ENCODE measurements at places on chromosomes 5 and 9. TPM values are rescaled to one million over a fixed set of nuclear protein-coding genes. Genes with fewer than 3 reads are reported as not detected.
A peak's percentile ranks its signal among the peaks of the same experiment; 100 is the strongest.

GRCh38 chr5:116097301-116097700 lies 12.5 kb downstream of the COMMD10 start:
- no peak for DNase-seq

MTX3 gene
- 14.1 TPM for total RNA-seq

PROB1 gene
- 24.4 TPM for total RNA-seq

GRCh38 chr5:177470759-177471536 lies 2.5 kb downstream of the DBN1 start:
- DNase-seq = no peak

VAV2 gene
- 40.0 TPM for total RNA-seq

DNA sequence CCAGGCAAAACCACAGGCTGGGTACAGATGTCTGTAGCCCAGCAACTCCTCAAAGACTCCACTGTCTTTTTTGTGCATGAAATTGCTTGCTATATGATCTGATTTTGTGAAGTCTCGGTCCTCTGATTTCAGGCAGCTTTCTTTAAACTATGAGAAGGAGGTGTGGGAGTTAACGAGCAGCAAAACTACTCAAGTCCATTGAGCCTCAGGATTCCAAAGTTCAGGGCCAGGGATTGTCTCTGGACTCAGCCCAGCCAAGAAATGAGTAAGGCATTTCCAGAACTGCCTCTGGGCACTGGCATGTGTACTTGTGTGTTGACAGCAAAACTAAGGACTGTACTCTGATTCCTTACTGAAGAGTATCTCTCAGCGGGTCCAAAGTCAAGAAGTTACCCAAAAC lies 53.4 kb upstream of the GLIS3 start:
- DNase-seq = peak; percentile 11

CTXN3 gene
- total RNA-seq = not detected

DNA sequence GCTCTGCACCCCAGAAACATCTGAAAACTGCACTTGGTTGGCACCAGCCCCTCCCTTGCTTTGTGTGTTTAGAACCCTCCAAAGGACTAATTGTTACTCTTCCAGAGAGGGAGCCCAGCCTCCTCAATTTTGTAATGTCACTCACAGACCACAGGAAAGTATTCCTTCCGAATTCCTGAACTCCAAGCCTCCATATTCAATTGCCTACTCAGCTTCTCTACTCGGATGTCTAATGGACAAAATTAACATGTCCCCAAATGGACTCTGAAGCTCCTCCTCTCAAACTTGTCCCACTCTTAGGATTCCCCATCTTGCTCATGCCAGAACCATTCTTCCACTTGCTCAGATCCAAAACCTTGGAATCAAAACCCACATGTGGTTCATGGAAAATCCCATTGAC lies 3.9 kb upstream of the TMEM171 start:
- no peak for DNase-seq

- no peak for DNase-seq
These were observed 15.4 kb downstream of the TBC1D13 start for GRCh38 chr9:128802482-128802881.

DNA sequence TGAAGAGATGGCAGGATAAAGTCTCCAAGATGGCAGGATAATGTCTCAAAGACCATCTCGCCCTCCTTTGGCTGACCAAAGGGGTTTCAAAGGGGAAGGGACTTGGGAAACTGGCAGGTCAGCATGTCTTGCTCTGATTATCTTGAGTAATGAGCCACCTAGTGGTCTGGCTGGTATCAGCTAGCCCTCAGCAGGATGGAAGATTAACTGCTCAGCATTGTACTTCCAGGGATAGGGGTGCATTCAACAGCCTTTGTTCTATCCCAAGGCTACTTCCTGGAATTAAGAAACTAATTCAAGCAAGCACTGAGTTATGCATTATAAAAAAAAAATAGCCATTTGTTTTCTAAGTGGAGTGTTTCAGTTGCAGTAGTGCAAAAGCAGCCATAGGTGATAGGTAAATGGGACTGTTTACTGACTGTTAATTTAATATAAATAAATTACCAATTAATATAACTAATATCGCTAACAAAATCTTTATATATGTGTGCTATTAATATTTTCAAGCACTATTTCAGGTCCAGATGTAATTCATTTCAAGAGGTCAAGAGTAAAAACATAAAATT lies 555.5 kb downstream of the CDH9 start:
- DNase-seq = peak; percentile 31

FREM1 gene
- 3.3 TPM for total RNA-seq

DNA sequence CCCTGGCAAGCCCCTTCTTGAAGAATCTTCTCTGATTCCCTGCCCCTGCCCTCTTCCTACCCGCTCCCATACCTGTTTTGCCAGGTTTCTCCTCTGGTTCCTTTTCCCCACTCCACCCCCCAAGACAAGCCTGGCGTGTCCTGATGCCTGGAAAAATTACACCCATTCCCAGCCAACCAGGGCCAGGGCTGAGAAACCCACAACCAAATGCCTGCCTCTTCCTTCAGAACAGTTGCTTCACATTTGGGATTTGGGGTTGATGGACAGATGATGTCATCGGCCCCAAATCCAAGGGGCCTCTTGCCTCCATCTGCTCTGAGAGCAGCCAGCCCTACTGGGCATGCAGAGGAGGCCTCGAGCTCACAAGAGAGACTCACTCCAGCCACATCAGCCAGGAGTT lies 8.8 kb upstream of the NEK6 start:
- DNase-seq = no peak

DNA sequence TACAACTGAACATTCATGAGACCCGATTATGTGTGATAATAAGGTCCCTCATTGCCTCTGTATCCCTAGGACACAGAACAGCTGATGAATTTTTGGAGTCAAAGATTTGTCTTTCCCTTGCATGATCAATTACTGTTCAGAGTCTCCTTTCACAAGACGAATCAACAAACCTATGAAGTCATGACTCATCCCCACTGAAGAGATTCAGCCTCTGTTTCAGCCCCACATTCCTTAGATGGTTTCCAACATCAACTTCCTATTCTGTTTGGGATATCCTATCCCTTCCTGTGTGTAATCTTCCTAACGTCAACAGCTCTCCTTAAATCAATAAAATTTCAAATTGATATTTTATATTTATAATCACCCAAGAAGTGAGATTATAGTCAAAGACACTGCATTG lies 199.0 kb downstream of the DNAH5 start:
- no peak for DNase-seq

GRCh38 chr5:123671042-123671441 lies 159.1 kb downstream of the CSNK1G3 start:
- peak; percentile 33 for DNase-seq

- no peak for DNase-seq
These were observed 256.2 kb downstream of the ZSWIM6 start for GRCh38 chr5:61588216-61588615.

HTR1A gene
- total RNA-seq = not detected

- DNase-seq = peak; percentile 33
These were observed 11.5 kb downstream of the SARDH start for GRCh38 chr9:133726401-133727276.

Data from adrenal gland (tissue), 19 donors.